Activated CD4-positive, alpha-beta T cell treated with anti-CD3 and anti-CD28 coated beads, Interleukin-2, amount 10 ng/mL, durations not matched to agents 24 days and 14 days (primary cell): ENCODE measurements at places on chromosomes 12 and 14.

- no peaks in the 10 kb centered on the region for H3K36me3 ChIP-seq
- H3K27ac ChIP-seq: no peak overlapping the region
- DNase-seq: no peak
- H3K4me3 ChIP-seq: no peak overlapping the region
- H3K27me3 ChIP-seq: no peaks in the 10 kb centered on the region
These were observed 40.3 kb downstream of the TIMELESS start for GRCh38 chr12:56408799-56409417.

- no peaks in the 10 kb centered on the region for H3K4me1 ChIP-seq
- no peaks in the 10 kb centered on the region for H3K36me3 ChIP-seq
- H3K27ac ChIP-seq: no peak overlapping the region
- DNase-seq: no peak
- no peak overlapping the region for H3K4me3 ChIP-seq
These were observed 148.3 kb downstream of the PTCSC3 start for GRCh38 chr14:36028218-36028617.

DNA sequence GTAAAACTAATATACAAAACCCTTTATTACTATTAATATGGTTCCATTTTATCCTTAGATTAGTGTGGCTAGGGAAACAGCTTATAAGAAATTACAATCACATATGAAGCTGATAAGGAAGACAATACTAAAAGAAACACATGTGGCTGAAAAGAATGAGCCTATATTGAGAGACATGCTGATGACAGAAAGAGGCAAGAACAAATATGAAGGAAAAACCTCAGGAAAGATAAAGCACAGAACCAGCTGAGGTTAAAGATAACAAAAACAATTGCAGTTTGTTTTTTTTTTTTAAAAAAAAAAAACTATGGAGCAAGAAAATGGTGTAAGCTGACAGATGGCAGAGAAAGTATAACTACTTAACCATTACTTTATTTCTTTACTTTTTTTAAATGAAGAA, 69.2 kb upstream of the OSBPL8 start:
- H3K4me1 ChIP-seq: no peaks in the 10 kb centered on the region
- H3K27ac ChIP-seq: no peak overlapping the region
- H3K4me3 ChIP-seq: no peak overlapping the region

DNA sequence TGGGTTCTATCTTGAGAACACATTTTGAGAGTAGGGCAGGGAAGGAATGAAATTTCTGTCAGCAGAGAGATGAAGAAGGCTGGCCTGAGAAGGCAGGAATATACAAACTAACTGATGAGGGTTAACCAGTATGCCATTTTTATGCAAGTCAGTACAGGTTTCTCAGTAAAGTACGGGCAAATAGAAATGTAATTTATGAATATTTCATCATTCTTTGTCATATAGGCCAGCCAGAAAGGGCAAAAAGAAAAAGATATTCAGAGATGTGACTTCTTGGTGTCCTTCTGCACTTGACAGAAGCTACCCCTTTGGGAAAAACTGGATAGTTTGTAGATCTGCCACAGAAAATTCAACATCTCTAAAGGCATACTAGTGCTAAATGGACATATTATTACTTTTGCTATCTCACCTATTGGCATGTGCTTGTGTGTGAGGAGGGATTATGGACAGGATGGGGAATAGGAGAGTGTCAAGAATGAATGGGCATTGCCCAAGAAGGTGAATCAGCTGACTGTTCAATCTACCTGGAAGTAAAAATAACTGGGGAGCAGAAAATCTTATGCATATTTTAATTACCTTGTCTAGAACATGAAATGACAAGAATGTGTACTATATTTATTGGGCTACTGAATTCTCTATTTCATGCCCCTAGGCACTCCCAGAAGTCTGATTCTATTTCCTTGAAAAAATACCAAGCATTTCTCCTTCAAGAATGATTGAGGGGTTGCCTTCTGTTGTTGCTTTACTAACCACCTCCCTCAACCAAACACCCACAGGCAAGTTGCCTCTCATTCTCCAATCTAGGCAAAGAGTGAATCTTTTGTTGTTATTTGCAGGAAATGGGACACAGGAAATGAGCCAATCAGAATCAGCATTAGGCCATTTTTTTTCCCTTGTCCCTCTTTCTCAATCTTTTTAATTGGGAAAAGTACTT, 175.1 kb upstream of the SLC38A2 start:
- no peaks in the 10 kb centered on the region for H3K27me3 ChIP-seq
- peak overlapping the region; percentile 55 for H3K4me3 ChIP-seq
